Right hindlimb (tissue), 1 donor: ENCODE measurements at places on chromosomes 5 and 9.
A peak's percentile ranks its signal among the peaks of the same experiment; 100 is the strongest.

- DNase-seq = no peak
Observed at GRCh38 chr5:137837491-137838394, 29.9 kb upstream of the MYOT start.

GRCh38 chr9:131238402-131239021 lies 37.8 kb downstream of the FAM78A start:
- peak; percentile 82 for DNase-seq

- DNase-seq = peak; percentile 66
Observed at GRCh38 chr9:18063856-18064390, 410.0 kb upstream of the ADAMTSL1 start.

- no peak for DNase-seq
Observed at GRCh38 chr5:99544356-99544755, 615.5 kb upstream of the CHD1 start.

DNA sequence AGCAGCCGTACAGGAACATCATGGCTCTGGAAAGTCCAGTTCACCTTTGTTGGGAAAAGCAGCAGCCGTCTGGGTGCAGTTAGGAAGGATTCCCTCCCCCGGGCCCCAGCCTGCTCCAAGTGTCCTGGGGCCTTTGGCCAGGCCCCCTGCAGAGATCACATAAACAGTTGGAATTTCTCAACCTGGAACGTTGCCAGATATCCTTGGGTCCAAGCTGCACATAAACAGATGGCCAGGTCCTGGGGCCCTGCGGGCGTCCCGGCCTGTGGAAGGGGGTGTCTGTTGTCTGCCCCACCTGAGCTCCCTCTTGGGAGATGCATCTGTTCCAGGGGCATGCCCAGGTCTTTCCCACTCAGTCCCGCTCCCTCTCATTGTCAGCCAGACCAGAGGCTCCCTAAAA lies 92.7 kb downstream of the COL5A1 start:
- no peak for DNase-seq

DNA sequence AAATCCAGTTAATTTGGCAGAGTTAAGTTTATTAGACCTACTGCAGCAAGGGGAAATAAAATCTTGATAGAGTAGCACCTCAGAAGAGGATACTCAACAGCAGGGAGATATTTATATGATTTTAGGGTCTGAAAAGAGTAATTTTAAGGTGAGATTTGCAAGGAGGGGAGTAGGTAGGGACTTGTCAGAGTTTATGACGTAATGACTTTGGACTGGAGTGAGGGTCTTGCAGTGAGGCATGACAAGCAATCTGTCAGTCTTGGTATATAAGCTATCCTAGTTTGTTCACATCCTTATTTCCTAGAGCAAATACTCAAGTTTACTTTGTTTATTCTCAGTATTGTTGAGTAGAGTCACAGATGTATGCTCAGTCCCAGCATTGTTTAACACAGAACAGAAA lies 722.6 kb downstream of the TLE4 start:
- no peak for DNase-seq
